Frontal cortex (tissue), 4 donors: ENCODE measurements at places on chromosomes 7 and 10. TPM values are rescaled to one million over a fixed set of nuclear protein-coding genes. Genes with fewer than 3 reads are reported as not detected.
A peak's percentile ranks its signal among the peaks of the same experiment; 100 is the strongest.

DNA sequence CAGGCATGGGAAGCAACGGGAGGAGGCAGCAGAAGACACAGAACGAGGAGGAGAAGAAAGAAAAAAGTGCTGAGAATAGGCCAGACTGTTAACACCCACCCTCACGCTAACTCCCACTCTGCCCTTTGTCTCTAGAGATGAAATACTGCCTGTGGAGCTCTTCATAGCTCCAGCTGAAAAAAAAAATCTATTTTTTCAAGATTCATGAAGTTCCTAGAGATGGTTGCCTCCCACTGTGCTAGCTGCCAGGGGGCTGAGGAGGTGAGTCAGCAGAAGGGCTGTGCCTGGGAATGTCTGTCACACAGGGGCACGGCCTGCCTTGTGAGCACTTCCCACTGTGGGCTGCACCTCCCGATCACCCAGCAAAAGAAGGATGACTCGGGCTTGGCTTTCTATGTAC lies 144.5 kb downstream of the RNF216 start:
- no peak for DNase-seq

- DNase-seq: no peak
Observed at GRCh38 chr7:42208572-42208971, 28.4 kb downstream of the GLI3 start.

The NSMCE4A gene
- total RNA-seq: 34.6 TPM

The TMEM236 gene
- total RNA-seq: under 0.01 TPM

The OR2A1 gene
- not detected for total RNA-seq

GRCh38 chr7:157797361-157797760 lies 460.6 kb downstream of the DNAJB6 start:
- no peak for DNase-seq

GRCh38 chr10:87782721-87783120 lies 35.3 kb downstream of the ATAD1 start:
- DNase-seq: no peak

The TEX36 gene
- 0.41 TPM for total RNA-seq

The HHEX gene
- 0.82 TPM for total RNA-seq

DNA sequence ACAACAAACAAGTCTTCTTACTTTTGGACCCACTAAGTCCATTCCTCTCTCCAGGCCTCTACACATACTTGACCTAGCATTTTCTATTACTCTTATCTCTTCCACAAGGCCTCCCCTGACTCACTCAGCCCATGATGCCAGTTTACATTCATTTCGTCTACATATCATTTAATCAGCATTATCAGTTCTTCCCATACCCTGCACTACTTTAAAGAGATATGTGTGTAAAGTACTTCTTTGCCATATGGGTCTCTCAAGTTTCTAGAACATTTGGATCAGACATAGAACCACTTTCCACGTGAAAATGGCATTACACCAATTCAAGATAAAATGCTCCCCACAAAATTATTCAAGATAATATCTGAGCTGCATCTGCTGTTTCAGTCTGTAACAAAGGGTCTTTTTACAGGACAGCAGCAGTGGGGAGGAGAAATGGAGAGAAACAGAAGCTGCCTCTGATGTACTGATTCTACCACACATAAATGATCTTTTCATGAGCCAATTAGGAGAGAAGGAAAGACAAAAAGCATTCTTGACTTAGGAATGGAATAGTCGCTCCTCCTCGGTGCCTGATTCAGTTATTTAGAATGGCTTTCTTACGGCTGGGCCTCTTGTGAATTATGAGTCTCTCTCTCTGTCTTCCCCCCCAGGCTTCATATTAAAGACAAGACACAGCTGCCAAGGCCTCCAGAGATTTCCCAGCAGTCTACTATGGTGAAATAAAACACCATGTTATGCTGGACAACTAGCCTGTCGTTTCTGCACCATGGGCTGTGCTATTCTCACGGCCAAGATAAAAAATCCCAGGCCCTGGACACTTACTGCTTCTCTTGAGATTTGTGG lies 46.9 kb upstream of the SEPTIN7 start:
- no peak for DNase-seq

The FBXL13 gene
- 6.5 TPM for total RNA-seq

- DNase-seq: no peak
Observed at GRCh38 chr10:58158806-58159205, 108.9 kb downstream of the IPMK start.

The ELAPOR2 gene
- 21.6 TPM for total RNA-seq

DNA sequence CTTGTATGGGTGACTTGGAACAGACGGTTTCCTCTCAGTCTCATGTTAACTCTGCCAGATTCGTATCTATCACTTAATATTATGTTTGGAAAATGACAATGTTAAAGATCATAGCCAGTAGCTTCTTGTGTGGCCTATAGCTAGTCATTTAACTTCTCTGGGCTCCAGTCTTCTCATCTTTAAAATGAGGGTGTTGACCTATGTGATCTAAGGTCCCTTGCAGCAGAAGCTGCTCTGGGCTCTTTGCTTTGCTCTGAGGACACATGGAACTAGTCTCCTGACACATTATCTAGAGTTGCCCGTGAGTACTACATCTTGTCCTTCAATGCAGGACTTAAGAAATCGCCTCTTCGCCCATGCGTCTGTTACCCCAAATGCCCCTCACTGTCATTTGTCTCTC lies 93.1 kb downstream of the TMEM178B start:
- DNase-seq: no peak

- no peak for DNase-seq
Observed at GRCh38 chr10:3538656-3539531, 246.1 kb downstream of the KLF6 start.

The STEAP4 gene
- total RNA-seq: 0.41 TPM

The PPP1R17 gene
- total RNA-seq: 2.9 TPM

GRCh38 chr10:121514141-121514865 lies 83.9 kb downstream of the FGFR2 start:
- DNase-seq: no peak

GRCh38 chr10:73837072-73837471 lies 25.7 kb upstream of the NDST2 start:
- DNase-seq: no peak

DNA sequence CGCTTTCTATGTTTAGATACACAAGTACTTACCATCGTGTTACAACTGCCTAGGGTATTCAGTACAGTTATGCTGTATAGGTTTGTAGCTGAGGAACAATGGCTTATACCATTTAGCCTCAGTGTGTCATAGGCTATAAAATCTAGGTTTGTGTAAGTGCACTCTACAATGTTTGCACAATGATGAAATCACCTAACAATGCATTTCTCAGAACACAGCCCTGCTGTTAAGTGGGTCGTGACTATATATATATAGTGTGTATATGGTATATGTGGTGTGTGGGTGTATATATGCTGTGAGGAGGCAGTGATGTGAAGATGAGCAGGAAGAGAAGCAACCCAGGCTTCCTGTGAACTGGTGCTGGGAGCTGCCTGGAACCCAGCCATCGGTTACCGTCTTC lies 65.6 kb upstream of the MKI67 start:
- no peak for DNase-seq

DNA sequence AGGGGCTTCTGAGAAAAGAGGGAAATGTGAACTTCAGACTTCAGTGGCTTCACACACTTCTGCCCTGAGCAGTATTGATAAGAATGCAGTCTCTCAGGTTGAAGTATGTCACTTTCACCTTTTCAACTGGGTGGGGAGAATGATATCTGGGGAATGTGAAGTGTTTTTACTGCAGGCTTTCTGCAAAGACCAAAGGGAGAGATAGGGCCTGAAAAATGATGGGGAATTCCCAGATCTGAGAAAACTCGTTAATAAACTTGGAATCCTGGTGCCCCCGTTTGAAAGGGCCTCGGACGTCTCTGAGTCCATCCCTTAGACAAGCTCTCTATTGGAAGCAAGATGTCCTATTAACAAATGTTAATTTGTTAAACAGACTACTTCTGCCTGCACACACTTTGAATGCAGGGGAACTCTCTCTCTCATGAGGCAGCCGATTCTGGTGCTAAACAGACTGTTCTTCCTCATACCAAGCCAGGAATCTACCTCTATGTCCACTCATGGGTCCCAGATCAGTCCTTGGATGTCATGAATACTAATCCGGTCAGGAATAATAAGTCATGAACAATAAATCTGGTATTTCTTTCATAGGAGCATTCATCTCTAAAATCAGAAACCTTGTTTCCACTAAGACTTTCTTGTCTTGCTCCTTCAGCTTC lies 193.6 kb downstream of the JCAD start:
- DNase-seq: no peak

- DNase-seq: no peak
Observed at GRCh38 chr7:158861004-158861787, 4.8 kb downstream of the DYNC2I1 start.

GRCh38 chr7:5494683-5495561 lies 71.3 kb upstream of the TNRC18 start:
- peak; percentile 87 for DNase-seq

GRCh38 chr10:2921956-2922680 lies 145.2 kb upstream of the PFKP start:
- no peak for DNase-seq
